ENCODE measurements at places on chromosomes 4 and X.

- DNase-seq, result peak; percentile 74
Observed at GRCh38 chr4:33060674-33061542, 2340.7 kb downstream of the PCDH7 start.

- no peak for DNase-seq
Observed at GRCh38 chr4:88063634-88064296, 56.3 kb downstream of the PKD2 start.

GRCh38 chr4:112516066-112516470 is at the start of gene NEUROG2:
Gene NEUROG2 (minus strand): TSS chr4:112516180. CDS start chr4:112515475, 705 bp downstream.
- DNase-seq, result no peak

- DNase-seq, result no peak
Observed at GRCh38 chr4:186790630-186791029, 67.0 kb upstream of the FAT1 start.

- DNase-seq, result peak; percentile 81
Observed at GRCh38 chrX:50813843-50814661, at the start of gene SHROOM4. Gene SHROOM4 (minus strand): TSS chrX:50814194. CDS start chrX:50814018, 176 bp downstream.

- no peak for DNase-seq
Observed at GRCh38 chrX:139766545-139766983, 58.6 kb upstream of the MCF2 start.

DNA sequence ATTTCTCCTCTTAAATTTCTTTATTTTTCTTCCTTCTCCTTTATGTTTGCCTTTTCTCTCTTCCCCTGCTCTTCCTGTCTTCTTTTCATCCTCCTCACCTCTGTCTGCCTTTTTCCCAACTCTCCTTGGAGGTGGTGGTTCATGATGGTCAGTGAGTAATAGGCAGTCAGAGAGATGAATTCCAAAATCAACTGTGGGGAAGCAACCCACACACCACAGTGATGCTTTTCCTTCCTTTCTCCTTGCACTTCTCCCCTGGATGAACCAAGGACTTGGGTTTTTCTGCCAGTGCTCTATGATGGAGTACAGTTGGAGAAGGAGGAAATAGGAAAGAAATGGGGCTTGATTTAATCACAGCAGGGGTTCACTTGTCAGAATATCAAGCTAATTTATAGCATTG is 153.8 kb downstream of the DCK start:
- no peak for DNase-seq

GRCh38 chr4:82284475-82284857 is 89.3 kb downstream of the HNRNPD start:
- DNase-seq, result no peak

DNA sequence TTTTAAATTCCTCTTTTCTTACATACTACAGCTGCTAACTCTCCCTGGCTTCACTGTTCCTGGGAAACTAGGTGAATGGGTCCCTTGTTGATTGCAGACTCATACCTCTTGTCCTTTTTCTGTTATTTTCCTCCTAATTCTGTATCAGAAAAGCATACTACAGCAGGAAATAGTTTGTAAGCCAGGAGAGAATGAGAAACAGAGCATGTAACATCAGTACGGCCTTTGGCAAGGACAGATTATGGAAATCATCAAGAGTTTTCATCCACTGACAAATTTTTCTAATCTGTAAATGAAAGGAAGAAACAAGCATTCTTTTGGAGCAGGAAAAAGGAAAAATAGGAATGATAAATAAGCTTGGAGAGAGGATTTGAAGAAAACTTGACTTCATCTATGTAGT is 239.2 kb downstream of the ANTXR2 start:
- DNase-seq, result no peak

GRCh38 chrX:19889582-19890342 is 2.4 kb upstream of the SH3KBP1 start:
- no peak for DNase-seq

DNA sequence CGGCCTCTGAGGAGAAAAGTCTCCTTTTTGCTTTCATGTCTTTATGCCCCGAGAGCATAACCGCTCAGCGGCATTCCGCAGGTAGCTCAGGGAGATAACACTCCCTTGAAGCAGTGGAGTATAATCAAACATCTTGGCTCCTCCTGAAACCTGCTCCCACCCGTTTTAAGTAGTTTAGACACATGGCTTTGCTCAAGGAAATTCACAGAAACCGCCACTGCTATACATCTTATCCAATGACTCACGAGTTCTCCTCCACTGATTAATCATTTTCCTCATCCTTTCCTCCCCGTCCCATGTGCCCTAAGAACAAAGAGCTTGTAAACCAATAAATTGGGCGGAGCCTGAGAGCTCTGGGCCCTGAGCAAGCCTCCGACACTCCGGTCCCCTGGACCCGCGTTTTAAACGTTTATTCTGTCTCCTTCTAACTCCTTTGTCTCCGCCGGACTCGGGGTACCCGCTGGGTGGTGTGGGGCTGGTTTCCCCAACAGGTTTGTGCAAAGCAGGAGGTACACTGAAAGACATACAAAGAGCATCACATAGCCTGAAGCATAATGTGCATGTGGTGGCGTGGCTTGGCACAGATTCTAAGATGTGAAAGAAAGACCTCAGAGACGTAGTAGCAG is 401.2 kb downstream of the TLL1 start:
- DNase-seq, result no peak

- DNase-seq, result no peak
Observed at GRCh38 chrX:140064993-140065392, 99.7 kb upstream of the CXorf66 start.

GRCh38 chrX:38519651-38520050 is 41.7 kb upstream of the TSPAN7 start:
- DNase-seq, result no peak

- peak; percentile 54 for DNase-seq
Observed at GRCh38 chr4:103994059-103994458, 274.3 kb upstream of the TACR3 start.

- no peak for DNase-seq
Observed at GRCh38 chr4:39614487-39615162, 24.0 kb downstream of the SMIM14 start.

GRCh38 chrX:7330556-7330955 is 182.6 kb upstream of the PUDP start:
- no peak for DNase-seq

DNA sequence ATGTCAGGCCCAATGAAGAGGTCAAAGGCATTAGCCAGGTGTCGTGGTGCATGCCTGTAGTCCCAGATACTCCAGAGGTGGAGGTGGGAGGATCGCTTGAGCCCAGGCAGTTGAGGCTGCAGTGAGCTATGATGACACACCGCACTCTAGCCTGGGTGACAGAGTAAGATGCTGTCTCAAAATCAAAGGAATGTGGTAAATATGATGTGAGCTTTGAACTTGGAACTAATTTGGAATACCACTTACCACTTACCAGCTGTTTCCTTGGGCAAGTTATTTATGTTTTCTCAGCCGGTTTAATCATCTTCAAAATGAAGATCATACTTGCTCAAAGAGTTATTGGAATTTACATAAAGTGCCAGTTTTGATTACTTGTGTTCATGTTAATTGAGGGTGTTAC is 23.8 kb upstream of the SEPSECS start:
- DNase-seq, result no peak

DNA sequence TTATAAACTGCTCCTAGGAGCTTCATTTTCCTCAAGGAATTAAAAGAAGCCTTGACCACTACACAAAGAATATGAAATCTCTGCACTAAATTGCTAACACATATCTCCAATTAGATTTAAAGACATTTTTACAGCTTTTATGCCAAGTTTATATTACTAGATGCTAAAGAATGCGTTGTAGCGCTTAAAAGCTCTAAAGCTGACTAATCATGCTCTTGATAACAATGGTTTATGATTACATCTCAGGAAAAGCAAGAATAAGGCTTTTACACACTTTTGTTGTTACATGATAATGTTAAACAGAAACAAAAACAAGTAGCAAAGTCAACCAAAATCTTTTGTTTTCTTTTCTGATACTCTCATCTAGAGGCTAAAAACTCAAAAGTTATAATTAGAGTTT is 44.7 kb downstream of the SLC10A7 start:
- no peak for DNase-seq

- no peak for DNase-seq
Observed at GRCh38 chrX:41721590-41721989, 2.4 kb upstream of the GPR82 start.

DNA sequence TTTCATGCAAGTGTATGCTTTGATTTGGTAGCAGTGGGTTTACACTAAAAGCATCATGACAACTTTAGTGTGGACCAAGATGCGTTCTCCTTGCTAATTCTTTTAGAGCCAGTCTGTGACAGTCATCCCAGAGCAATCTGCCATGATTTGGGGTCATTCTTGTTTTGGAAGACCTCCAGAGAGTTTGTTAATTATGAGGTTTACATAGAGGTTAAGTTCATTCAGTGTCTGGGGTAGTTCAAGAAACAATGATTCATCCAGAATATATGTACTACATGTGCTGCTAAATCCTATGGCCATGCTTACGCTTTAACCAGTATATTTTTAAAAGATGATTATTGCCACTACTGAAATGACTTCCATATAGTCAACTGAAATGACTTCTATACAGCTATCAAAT is 328.5 kb upstream of the AGA start:
- no peak for DNase-seq

- no peak for DNase-seq
Observed at GRCh38 chr4:125849869-125850268, 535.1 kb downstream of the FAT4 start.

DNA sequence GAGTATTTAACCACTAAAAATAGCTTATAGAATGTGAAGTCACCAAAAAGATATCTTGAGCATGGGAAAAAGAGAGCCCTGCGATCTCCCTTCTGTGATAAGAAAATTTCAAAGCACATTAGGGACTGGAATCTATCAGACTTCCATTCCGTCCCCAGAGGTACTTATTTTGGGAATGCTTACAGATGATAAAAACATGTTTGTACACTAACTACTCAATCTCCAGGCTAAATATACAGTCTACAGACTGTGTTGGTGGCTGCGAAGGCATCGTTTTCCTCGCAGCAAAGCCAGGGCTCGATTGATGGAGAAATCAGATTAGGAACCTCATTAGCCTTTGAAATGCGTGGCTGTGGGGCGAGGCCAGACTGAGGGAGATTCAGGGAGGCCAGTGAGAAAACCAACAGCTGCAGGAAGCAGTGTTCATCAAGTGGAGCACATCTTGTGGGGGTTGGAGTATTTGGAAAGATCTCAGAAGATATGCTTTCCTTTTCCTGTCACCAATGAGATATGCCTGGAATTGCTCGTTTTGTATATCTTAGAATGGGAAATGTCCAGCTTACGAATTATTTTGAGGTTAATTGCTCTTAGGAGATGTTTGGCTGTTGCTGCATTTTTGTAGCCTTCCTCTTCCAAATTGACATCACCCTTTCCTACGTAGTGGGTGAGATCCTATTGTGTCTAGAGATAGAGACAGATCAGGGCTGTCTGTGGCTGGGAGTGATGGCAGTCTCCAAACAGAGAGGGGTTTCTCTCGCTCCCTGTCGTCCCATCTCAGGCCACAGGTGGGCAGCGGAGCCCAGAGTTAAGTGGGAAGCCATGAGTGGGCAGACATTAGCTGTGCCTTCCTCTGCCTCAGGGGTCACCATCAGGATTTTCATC is 224.9 kb upstream of the FAT1 start:
- no peak for DNase-seq

- DNase-seq, result no peak
Observed at GRCh38 chr4:63528256-63528991, 880.8 kb downstream of the TECRL start.

- DNase-seq, result no peak
Observed at GRCh38 chr4:122423246-122423645, 33.3 kb downstream of the IL2 start.

- peak; percentile 72 for DNase-seq
Observed at GRCh38 chr4:6546681-6547447, 28.1 kb upstream of the MAN2B2 start.

DNA sequence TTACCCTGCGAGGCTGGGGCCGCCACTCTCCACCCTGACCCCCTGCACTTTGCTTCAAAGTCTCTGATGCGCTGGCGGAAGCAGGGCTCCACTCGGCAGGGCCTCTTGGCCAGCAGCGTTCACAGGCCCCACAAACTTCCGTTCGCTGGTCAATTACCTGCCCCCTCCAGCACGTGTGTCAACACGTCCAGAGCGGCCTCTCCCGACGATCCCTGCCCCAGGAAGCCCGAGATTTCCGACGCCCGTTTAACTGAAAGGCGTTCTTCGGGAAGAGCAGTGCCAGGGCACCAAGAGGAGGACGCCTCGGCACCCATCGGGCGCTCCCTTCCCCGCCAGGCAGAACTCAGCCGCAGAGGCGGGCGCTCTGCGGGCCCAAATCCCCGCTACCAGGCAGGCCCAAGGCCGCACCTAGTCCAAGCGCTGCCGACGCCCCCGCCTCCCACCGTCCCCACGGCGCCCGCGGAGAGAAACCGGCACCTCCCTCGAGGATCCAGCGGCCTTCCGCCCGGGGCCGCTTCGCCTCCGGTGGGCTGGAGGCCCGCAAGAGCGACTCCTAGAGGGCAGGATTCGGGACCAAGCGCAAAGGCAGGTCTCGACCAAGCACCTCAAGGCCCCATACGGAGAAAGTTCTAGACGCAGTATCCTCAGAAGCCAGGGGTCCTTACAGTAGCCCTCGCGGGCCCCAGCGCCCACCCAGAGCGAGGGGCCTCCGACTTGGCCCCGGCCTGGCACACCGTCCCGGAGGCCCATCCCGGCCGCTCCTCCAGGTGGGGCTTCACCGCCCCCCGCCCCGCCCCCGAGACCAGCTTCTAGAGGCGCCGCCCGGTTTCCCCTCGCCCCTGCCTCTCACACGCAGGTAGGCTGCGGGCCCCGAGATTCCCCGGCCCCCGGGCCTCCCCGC is 586 bp downstream of the BCAP31 start:
- no peak for DNase-seq

All from pons (tissue), 1 donor.